ENCODE measurements at places on chromosomes 12 and 14.

GRCh38 chr12:49349266-49349665, 2.6 kb downstream of the DNAJC22 start:
- DNase-seq: no peak

- DNase-seq: no peak
Observed at GRCh38 chr12:52524898-52525591, 4.9 kb upstream of the KRT5 start.

- DNase-seq: no peak
Observed at GRCh38 chr14:88554457-88555286, at the start of gene PTPN21. PTPN21 (minus strand) TSS chr14:88555007; CDS start chr14:88550417, 4,590 bp downstream.

DNA sequence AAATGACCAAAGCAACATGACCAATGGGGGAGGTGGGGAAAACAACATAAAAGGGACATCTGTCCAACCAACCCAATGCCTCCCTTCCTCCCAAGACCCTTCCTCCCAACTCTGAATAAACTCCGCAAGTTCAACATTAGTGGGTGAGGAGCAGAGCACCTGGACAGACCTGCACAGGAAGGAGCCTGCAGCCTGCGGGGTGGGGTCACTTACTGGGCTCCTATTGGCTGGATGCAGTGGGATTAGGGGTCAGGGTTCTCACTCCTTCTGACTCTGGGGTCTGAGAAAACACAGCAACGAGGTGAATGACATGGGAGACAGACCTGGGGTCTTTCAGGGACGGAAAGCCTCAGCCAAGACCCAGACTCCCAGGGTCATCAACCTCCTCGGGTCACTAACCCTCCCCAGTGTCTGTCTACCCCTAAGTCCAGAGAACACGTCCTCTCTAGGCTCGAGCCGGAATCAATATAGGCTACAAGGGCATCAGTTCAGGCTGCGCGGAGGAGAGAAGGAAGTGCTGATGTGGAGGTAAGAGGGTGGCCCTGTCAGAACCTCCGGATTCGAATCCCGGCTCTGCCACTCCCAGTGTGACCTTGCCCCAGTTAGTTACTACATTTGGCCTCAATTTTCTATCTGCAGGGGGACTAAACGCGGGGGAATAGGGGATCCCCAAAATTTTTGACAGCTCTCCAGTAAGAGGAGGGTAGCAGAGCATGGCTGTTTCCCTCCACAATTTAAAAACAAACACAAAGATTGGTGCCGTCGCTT, 860 bp downstream of the NDRG2 start:
- no peak for DNase-seq

DNA sequence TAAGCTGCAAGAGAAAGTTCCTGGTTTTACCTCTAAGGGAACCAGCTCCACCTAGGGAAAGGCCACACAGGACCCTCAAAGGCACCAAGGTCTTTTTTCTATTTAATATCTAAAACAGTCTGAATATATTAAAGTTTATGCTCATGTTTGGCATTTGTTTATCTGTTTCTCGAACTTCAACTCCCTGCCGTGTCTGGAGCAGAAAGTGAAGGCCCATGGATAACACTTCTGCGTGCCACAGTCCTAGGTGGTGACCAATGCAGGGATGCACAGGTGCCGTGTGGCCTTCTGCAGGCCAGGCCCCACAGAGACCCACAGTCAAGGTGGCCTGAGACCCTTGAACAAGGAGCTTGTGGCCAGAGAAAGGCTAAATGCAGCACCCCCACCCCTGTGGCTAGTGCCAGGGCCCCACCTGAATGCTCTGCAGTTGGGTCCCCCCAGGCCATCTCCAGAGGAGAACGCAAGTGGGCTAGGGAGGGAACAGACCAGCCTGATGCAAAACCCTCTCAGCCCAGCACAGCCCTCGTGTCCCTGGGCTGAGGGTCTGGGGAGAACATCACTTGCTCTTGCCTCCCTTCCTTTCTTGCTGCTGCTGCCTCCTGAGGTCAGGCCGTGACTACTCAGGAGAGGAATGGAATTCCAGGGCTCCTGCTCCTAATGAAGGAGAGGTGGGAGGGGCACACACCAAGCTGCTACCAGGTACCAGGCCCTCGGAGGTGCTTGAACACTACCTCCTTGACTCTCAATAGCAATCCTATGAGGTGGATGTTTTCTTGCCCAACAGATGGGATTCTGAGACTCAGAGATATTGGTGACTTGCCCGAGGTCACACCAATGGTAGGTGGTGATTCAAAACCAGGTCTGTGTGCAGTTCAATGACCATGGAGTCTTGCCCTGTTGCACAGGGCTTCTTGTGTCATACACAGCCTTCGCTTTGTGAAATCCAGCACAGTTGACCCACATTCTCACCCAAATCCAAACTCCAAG, 45.4 kb downstream of the PSMA6 start:
- DNase-seq: no peak

DNA sequence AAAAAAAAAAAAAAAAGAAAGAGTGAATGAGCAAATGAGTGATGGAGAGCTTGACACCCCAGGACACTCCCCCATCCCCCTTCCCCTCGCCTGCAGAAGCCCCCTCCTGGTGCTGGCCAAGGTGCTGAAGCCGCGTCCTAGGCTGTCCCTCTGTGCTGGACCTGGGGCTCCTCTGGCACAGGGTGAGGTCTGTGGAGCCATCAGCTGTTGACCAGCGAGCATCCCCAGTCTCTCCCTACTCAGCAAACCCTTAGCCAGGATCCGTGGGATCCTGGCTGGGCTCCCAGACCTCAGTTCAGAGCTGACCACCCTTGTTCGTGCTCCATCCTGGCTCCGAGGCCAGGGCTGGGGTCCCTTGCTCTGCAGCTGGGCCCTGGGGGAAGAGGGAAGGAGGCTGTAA, 5.4 kb upstream of the KIF26A start:
- no peak for DNase-seq
